ENCODE measurements at places on chromosomes 11 and 22. TPM values are rescaled to one million over a fixed set of nuclear protein-coding genes. Genes with fewer than 3 reads are reported as not detected.

- no peak for DNase-seq
Measured at GRCh38 chr22:22099194-22099486, 116.6 kb upstream of the TOP3B start.

DNA sequence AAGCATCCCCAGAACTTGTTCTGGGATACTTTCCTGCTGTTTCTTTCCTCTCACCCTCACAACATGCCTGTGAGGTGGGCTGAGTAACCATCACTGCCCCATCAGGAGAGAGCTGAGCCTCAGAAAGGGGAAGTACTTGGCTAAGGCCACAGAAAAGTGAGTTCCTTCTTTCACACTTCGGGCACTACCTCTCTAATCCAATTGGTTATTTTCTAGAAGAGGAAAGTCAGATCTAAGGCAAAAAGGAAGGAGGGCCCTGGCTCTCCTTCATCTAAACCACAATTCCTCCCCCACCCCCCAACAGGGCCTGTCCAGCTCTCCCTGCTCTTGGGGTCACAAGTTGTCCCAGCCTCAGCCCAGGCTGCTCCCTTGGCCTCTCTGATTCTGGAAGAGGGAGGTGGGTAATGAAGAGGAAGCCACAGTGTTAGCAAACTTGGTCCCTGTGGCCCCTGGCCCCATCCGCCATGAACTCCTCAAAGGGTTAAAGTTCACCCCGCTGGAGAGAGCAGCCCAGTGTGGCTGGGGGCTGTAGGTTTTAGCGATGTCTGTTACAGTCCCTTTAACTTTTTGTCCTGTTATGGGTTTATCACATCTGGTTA, 34.0 kb downstream of the SLC22A12 start:
- no peak for DNase-seq

PVALB gene
- 0.47 TPM for polyA plus RNA-seq

GRCh38 chr11:97965849-97966646, 1054.7 kb upstream of the CNTN5 start:
- no peak for DNase-seq

GRCh38 chr11:11243590-11244469, 109.2 kb downstream of the CSNK2A3 start:
- DNase-seq = peak; percentile 66

CHST1 gene
- polyA plus RNA-seq = 3.4 TPM

DNA sequence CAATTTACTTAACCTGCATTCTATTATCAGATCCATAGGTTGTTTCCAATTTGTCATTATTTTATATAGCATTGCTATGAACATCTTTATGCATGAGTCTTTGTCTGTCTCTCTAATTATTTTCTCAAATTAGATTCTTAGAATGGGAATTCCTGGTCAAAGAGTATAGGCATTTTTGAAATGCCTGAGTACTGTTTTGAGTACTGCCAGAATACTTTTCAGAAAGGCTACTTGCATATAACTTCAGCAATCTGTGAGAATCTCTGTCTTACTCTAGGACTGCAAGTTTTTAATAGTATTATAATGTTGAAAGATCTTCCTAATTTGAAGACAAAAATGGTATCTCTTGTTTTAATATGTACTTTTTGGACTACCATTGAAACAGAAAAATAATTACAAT, 56.6 kb downstream of the KCNC1 start:
- DNase-seq = no peak

DNA sequence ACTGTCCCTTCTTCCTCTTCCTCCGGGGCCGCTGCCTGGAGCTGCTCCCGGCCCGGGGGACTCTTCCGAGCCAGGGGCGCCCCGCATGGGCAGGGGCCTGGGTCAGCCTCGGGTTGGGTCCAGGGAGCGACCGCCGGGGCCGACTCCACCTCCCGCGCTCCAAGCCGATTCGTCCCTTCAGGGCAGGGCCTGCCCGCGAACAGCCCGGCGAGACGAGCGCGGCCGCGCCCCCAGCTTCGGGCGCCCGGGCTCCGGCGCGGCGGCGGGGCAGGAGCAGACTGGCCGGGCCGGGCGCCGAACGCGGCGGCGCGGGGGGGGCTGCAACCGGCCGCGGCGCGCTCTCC, at the start of gene LARGE1:
Gene LARGE1 (minus strand): TSS at position 280 of the 344 bp plus-strand sequence.
- DNase-seq = no peak

CCDC87 gene
- polyA plus RNA-seq = 0.13 TPM

DNA sequence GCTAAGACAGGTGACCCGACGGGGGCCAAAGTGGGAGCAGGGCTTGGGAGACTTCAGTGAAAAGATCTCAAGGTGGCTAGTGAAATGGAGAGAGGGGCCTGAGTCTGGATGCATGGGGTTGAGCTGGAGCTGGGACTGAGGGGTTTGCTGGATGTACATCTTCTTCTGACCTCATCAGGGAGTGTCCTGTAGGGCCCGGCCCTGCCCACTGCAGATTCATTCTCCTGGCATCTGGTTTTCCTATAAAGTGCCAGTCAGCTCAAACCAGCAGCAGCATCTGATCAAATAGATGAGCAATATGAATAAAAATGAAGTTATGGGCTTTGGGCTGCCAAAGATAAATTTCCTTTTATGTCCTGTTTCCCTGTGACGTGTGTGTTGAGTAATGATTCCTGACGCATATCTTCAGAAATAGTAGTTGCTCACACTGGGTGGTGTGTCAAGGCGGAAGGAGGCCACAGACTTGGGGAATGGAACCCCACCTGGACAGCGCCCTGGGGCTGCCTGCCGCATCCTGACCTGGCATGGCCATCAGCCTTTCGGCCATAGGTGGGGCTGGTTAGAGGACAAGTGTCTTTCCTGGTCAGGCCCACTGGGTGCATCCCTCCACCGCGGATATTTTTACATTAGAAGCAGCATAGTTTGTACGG, 135.4 kb downstream of the OSBP2 start:
- DNase-seq = no peak

- DNase-seq = no peak
Measured at GRCh38 chr11:57164317-57164716, 17.4 kb upstream of the LRRC55 start.

CALCB gene
- 0.02 TPM for polyA plus RNA-seq

DNA sequence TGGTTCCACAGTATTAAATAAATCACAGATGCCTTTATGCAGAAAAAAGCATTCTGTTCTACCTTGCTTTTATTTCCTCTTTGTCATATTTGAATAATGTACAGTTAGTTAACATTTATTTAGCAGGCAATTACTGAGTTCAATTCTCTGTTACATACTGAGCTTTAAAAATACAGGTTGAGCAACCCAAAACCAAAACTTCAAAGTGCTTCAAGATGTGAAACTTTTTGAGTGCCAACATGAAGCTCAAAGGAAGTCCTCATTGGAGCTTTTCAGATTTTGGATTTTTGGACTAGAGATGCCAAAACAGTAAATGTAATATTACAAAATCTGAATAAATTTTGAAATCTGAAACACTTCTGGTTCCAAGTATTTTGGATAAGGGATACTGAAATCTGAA, 54.1 kb downstream of the PDHX start:
- DNase-seq = no peak

DNA sequence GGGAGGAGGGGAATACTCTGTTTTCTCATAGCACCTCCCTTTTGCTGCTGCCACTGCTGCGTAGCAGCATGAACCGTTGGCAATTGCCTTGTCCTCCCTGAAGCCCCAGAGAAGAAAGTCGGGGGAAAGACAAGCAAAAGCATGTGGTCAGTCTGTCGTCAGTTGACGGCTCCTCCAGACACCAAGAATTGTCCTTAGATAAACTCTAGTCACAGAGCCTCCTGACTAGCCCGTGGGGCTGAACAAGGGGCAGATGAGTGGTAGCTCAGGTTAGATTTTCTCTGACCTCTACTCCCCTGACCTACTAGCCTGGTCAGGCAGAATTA, 126.4 kb upstream of the HSD17B12 start:
- DNase-seq = no peak

- DNase-seq = no peak
Measured at GRCh38 chr22:50056214-50056972, 1.7 kb downstream of the TTLL8 start.

- DNase-seq = no peak
Measured at GRCh38 chr11:119794756-119795155, 65.8 kb upstream of the NECTIN1 start.

ACRV1 gene
- polyA plus RNA-seq = not detected

- DNase-seq = no peak
Measured at GRCh38 chr11:18277565-18278271, 11.7 kb downstream of the SAA1 start.

- DNase-seq = no peak
Measured at GRCh38 chr22:22546490-22546889, 12.6 kb downstream of the PRAME start.

DNA sequence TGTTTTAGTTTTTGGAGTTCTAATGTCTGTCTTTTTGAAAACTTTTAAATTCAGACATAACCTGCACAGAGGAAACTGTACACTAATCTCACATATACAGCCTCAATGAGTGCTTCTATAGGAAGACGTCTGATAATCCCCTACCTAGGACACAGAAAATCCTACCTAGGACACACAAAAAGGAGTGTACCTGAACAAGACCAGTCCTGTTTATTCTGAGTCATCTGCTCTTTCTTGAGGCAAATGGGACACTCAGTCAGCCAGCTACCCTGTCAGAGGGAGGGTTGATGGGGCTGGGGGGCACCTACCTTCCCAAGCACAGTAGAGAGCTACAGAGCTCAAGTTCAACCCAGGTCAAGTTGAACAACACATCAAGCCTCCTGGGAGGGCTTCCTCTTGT, 346.6 kb upstream of the NCAM1 start:
- no peak for DNase-seq

PAX6 gene
- polyA plus RNA-seq = not detected

DNA sequence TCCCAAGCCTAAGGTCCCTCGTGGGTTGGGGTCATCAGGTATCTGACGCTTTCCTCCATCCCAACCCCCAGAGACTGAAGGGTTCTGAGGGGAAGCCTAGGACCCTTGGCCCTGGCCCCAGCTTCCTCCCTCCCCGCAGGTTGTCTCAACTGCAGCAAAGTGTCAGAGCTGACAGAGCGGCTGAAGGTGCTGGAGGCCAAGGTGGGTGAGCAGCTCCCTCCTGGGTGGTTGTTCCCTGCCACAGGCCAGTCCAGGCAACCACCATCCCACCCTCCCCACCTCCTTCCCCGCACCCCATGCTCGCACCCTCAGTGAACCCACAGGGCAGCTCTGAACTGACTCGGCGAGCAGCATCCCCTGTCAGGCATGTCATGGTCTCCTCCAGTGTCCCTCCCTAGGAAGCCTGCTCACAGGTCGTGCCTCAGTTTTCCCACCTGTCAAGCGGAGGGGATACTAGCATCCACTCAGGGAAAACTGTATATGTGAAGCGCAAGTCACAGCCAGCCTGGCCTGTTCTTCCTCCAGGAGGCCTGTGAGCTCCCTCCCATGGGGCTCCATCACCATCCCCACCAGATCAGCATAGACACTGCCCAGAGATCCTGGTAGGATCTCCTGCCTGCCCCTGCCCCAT, 20.8 kb downstream of the EMID1 start:
- DNase-seq = no peak

EXPH5 gene
- 0.37 TPM for polyA plus RNA-seq

GRCh38 chr11:47394322-47395222, 13.8 kb upstream of the SLC39A13 start:
- DNase-seq = peak; percentile 18

- DNase-seq = no peak
Measured at GRCh38 chr22:44311855-44312170, 938 bp downstream of the SHISAL1 start.

DNA sequence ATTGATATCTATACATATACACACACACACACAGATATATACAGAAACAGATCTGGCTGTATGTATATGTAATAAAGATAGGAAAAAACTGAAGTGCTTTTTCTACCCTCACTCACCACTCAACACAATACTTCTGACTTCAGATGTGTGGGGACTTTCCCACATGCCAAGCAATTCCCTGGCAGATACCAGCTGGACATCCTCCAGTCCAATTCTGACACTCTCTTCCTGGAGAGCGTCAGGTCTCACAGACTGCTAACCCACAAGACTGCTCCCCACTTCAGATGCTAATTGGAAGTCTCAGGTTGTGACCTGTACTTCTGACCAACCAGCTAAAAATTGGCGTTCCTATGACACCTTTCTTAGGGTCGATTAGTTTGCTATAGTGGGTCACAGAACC, 140.6 kb downstream of the ATG16L2 start:
- no peak for DNase-seq

GRCh38 chr22:27699383-27700019, 102.1 kb downstream of the MN1 start:
- no peak for DNase-seq

PNPLA3 gene
- polyA plus RNA-seq = 8.0 TPM

GRCh38 chr11:118618991-118619375, 11.6 kb downstream of the PHLDB1 start:
- peak; percentile 46 for DNase-seq

DNA sequence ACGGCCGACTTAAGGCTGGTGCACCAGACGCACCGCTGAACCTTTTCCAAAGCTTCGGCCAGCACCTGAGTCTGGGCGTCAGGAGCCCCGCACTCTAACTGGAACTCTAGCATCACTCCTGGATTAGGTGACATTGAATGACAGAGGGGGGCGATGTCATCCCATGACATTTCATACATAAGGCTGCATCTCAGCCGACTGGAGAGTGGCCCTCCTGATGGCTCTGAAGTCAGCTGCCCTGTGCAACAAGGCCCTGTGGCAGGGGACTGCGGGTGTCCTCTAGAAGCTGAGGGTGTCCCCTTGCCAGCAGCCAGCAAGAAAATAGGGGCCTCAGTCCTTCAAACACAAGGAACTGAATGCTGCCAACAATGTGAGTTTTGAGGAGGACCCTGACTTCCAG, 10.1 kb upstream of the FADS3 start:
- no peak for DNase-seq

DNA sequence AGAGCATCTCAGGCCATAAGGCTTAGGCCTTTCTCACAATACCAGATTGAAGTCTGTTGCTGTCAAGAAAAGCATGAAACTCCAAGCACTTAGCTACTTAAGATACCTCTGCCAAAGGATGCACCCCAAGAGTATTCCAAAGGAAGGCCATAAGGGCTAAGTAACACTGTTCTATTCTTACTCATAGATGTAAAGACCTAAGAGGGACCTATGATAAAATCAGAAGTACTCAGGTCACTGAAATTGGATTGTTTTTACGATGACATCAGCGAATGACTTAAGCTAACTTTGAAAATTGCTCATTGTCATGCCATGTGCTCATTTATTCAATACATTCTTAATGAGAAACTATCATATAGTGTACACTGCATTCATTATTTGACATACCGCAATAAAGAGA, 172.8 kb downstream of the KCNA4 start:
- no peak for DNase-seq

- no peak for DNase-seq
Measured at GRCh38 chr11:64535811-64536210, 55.2 kb upstream of the SLC22A12 start.

KRTAP5-7 gene
- not detected for polyA plus RNA-seq

OR51I1 gene
- not detected for polyA plus RNA-seq

Measured in ovary (tissue), 10 donors.